ENCODE measurements at places on chromosomes 2 and 18. TPM values are rescaled to one million over a fixed set of nuclear protein-coding genes. Genes with fewer than 3 reads are reported as not detected.

The GPR75 gene
- 0.50 TPM for total RNA-seq

The NT5DC4 gene
- total RNA-seq: not detected

The GPR35 gene
- 2.1 TPM for total RNA-seq

The TMEM150A gene
- total RNA-seq: 14.9 TPM

The TXNDC2 gene
- not detected for total RNA-seq

The MYL12A gene
- 1,328 TPM for total RNA-seq

The PPIG gene
- total RNA-seq: 35.2 TPM

The FAM228A gene
- 0.15 TPM for total RNA-seq

The TANK gene
- total RNA-seq: 27.9 TPM

The CDH19 gene
- total RNA-seq: 12.1 TPM

The TRIM43 gene
- total RNA-seq: not detected

The POTEC gene
- not detected for total RNA-seq

The DTNA gene
- total RNA-seq: 140 TPM

The VPS4B gene
- 20.6 TPM for total RNA-seq

The LOXHD1 gene
- total RNA-seq: 0.74 TPM

The HOXD10 gene
- not detected for total RNA-seq

The GKN1 gene
- not detected for total RNA-seq

The ALPG gene
- not detected for total RNA-seq

The ITGA6 gene
- total RNA-seq: 54.8 TPM

The RGPD3 gene
- not detected for total RNA-seq

Measured in left ventricle myocardium superior (tissue), 1 donor.